ENCODE measurements at places on chromosomes 3 and 15. TPM values are rescaled to one million over a fixed set of nuclear protein-coding genes. Genes with fewer than 3 reads are reported as not detected.

- DNase-seq = peak; percentile 68
Measured at GRCh38 chr3:4350789-4351163, 47.6 kb downstream of the SETMAR start.

ROPN1B gene
- not detected for total RNA-seq

- DNase-seq = peak; percentile 42
Measured at GRCh38 chr3:109098079-109098644, 19.8 kb downstream of the MORC1 start.

DNA sequence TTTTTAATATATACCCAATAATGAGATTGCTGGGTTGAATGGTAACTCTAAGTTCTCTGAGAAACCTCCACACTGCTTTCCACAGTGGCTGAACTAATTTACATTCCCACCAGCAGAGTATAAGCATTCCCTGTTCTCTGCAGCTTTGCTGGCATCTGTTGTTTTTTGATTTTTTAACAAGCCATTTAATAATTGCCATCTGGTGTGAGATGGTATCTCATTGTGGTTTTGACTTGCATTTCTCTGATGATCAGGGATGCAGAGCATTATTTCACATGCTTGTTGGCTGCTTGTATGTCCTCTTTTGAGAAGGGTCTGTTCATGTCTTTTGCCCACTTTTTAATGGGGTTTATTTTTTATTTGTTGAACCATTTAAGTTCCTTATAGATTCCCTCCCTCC, 75.0 kb upstream of the EPHB3 start:
- no peak for DNase-seq

ALDH1A2 gene
- 1.3 TPM for total RNA-seq

Measured in MCF 10A (cell line).